Stimulated activated CD8-positive, alpha-beta memory T cell treated with anti-CD3 and anti-CD28 coated beads, Interleukin-2, amount 100 ng/mL, for 1 hour (primary cell): ENCODE measurements at places on chromosomes 3 and 15.

DNA sequence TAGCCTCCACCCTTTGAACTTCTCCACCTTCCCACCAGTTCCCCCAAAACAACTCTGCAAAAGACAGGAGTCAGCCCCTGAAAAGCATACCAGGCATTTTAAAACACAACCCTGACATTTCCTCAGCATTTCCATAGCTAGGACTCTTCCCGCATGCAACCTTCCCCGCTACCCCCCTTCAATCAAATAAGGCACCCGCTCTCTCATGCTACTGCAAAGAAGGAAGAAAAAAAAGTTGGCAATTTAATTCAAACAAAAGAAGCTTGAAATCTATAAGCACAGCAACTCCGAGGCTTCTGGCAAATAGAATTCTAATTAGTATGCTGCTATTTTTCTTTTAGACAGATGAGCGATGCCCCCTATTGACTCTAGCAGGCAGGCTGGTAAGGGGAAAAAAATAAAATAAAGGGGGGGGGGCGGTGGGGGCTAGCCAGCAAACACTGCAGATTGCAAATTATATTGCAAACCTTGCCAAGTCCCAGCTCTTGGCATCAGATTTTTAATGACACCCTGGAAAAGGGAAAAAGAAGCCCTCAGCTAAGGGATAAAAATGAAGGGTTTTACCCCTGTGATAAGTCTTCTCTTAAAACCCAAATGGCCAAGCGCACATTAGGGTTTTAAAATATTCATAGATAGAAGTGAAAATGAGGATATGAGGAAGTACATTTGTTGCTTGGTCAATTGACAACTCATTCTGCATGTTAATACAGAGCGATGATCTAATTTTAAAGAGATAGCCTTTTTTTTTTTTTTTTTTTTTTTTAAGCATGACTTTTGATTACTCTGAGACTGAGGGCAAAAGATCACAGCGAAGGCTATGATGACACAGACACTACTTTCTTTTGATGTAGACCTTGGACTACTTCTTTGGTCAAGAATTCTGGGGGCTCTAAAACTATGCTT lies 255.2 kb downstream of the NR2F2 start:
- no peak for DNase-seq

DNA sequence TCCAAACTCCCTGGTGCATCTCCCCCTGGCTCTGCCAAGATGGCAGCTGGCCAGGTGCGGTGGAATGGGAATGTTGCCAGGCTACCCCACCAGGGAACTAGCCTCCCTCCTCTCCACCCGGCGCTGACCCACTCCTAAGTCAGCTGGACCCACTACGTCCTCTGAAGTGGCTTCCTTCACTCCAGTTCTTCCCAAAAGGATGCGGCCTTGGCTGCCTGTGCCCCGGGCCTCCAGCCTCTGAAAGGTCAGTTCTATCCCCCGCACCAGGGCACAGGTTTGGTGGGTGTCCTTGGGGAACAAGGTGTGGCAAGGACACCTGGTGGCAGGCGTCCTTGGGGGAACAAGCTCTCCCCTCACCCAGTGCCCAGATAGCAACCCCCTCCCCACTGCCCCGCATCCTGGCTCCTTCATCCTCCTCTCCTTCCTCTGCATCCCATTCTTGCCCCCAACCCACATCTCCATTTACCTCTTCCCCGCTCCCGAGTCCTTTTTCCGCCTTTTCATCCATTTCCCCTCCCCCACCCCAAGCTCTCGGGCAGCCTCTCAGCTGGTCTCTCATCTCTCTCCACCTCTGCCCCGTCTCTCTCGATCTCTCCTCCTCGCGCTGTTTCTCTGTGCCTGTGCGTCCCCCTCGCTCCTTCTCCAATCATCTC lies 54.0 kb downstream of the LHFPL4 start:
- no peak for DNase-seq

GRCh38 chr3:100603469-100603868 lies 5.9 kb upstream of the ADGRG7 start:
- DNase-seq: no peak

DNA sequence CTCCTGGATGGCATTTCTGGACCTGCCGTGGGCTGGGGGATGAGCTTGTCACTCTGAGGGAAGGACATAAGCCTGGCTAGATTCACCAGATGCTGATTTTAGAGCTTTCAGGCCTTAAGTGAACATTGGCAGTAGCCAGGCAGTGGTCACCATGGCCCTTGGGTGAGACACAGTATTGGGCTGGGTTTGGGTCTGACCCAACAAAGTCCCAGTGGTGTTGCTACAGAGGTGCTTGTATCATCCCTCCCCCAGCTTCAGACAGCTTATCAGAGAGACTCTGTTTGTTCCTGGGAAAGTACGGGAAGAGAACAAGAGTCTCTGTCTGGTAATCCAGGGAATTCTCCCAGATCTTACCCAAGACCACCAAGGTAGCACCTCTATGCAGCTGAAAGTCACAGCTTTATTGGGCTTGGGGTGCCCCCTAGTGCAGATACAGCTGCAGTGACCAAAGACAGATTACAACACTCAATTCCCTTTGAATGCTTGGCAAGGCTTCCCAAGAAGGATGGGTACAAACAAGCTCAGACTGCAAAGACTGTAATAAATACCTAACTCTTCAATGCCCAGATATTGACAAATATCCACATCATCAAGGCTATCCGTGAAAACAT lies 9.8 kb upstream of the RUVBL1 start:
- no peak for DNase-seq

DNA sequence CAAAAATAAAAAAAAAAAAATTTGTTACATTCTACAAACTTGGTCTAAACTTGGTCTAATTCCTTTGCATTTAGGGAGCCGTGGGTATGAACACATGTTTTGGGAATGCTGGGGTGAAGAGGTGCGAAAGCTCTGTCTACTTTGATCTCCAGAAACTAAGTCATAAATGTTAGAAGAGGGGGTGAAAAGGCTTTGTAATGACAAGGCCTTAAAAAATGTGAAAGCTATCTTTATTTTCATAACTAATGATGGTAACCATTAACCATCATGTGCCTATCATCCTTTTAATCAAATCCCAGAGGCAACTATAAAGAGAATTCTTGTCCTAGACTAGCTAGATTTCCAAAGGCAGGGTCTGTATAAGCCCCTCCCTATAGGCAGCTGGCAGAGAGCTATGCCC lies 60.9 kb downstream of the PRICKLE2 start:
- no peak for DNase-seq

GRCh38 chr3:186633481-186633880 lies 6.7 kb upstream of the FETUB start:
- no peak for DNase-seq

DNA sequence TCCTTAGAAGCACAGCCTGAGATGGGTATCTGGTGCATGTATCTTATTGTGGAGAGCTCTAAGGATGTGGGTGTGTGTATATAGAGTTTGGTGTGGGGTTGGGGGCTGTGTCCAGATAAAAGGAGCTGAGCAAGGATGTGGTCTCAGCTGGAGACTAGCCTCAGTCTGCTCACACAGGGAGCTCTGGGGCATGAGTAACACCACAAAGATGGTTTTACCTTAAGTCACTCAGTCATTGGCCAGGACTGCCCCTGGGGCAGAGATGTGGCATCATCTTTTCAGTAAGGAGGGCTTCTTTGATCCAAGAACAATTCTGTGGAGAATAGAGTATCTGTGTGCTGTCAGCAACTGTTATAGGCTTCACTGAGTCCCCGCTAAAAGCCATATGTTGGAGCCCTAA lies 163.4 kb upstream of the NUDT16 start:
- no peak for DNase-seq

DNA sequence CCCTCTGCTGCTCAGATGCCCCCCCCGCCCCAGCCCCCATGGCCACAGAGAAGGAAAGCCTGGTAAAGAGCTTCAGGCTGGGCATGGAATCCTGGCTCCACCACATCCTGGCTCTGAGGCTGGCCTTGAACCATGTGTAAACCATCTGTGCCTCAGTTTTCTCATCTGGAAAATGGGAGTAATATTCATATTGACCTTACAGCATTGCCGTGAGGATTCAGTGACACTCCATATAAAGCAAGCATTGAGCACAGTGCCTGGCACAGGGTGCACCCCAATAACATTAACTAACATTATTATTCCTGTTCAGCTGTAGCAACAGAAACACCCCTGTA lies 150.7 kb downstream of the XXYLT1 start:
- no peak for DNase-seq

- DNase-seq: no peak
Measured at GRCh38 chr3:140134231-140134965, 199.4 kb downstream of the CLSTN2 start.

DNA sequence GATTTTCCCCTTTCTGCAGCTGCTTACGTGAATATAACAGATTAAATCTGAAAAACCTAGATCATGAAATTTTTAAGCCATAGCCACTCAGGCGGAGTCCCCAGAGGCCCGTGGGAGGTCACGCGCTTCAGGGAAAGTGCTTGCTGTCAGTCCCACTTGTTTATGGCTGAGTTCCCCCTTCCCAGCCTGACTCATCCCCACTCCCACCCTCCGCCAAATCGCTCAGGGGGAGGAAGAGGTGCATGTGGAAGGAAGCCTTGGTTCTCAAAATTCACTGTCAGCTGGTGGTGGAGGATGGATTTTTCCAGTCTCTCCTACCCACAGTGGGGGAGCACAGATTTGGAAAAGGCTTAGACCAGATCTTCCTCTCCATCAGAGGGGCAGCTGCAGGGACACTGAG lies 67.4 kb downstream of the CORO2B start:
- DNase-seq: no peak

DNA sequence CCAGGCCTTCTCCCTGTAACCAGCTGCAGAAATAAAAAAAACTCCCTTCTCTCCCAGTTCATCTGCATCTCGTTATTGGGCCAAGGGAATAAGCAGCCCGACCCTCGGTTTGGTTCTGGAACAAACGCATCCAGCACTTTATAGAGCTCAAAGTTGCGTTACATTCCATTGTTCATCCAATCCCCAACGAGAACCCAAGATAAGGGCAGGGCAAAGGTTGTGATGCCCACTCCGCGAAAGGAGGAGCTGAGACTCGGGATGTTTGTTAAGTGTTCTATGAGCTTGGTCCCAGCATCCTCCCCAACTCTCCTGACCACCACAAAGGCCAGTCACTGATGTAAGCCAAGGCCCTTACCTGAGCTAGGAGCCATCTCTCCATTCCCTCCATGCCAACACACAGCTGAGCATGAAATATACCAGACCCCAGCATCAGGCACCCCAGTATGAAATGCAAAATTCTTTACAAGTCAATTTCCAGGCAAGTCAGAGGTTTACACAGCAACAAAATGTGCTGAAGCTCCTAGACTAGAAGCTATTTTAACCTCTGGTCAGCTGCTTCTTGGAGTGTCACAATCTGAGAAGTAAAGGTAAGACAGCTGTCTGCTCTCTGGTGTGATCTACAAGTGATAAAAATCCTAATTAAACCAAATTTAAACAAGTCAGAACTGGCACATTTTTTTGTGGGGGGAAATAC lies 17.9 kb downstream of the CCDC12 start:
- DNase-seq: no peak

DNA sequence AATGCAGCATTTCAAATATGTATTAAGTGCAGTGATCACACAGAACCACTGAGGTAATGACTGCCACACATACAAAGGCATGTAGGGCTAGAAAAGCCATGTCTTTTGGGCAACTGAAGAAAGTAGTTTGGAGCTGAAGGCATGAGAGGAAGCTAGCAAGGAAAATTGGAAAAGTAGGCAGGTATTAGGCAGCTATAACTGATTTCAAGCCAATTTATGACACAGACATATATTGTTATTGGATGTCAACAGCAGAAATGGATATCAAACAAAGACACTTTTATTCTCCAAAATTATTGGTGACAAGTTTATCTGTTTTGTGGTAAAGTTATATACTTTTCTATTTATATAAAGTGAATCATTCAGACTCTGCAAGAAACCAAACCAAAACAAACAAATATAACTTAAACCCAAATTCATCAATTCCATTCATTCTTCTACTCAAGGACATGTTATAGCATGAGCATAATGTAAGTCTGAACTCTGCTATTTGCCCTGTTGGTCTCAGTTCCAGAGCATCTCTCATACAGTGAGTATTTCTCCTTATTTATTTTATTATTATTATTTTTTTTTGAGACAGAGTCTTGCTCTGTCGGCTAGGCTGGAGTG lies 307.4 kb upstream of the COL8A1 start:
- no peak for DNase-seq

GRCh38 chr3:156586905-156587759 lies 32.2 kb upstream of the SSR3 start:
- DNase-seq: no peak

GRCh38 chr3:69772152-69772867 lies 33.0 kb downstream of the MITF start:
- no peak for DNase-seq

DNA sequence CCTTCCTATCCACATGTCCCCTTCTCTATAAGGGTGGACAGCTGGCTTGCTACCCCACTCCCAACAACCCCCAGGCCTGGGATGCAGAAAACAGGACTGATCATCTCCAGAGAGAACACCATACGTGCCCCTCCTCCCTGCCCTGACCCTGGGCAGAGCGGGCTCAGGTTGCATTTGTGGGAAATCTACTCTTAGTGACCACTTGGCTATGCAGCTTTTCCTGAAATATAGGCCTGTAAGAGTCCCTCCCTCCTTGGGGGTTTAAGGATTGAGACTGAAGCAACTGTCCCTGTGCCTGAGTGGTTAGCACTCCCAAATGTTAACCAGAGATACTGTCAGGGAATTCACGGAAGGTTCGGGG lies 11.7 kb downstream of the SH2D7 start:
- no peak for DNase-seq

GRCh38 chr15:77866186-77866585 lies 211.3 kb downstream of the TBC1D2B start:
- no peak for DNase-seq

- no peak for DNase-seq
Measured at GRCh38 chr3:15557511-15557946, 36.0 kb upstream of the COLQ start.

DNA sequence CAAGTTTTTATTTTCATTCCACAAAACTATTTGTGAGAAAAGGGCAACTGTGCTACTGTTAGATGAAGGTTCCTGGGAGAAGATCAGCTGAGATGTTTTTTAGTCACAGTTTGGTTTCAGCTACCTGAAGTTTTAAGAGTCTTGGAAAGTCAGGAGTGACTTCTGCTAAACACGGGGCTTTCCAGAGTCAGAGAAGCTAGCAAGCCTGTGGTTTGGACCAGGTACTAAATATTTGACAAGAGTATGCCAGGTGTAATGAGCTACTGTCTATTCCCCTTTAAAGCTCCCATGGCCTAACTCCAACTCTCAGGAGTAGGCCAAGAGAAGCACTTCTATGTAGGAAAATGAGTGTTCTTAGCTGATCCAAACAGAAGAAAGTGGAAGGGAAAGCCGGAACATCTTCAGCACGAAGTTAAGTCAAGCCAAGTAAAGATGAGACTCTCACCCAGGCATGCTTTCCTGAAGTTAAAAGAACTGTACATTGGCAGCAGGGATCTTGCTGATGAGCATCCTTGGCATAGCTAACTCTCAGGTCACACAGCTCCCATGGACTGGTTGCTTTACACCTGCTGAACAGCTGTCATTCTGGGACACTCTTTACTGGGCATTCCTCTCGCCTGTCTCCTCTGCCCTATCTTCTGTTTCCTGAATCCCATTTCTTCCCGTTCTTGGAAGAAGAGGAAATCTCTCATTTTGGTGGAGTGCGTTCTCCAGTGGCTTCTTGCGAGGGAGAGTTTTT lies 22.5 kb downstream of the TM4SF18 start:
- no peak for DNase-seq

DNA sequence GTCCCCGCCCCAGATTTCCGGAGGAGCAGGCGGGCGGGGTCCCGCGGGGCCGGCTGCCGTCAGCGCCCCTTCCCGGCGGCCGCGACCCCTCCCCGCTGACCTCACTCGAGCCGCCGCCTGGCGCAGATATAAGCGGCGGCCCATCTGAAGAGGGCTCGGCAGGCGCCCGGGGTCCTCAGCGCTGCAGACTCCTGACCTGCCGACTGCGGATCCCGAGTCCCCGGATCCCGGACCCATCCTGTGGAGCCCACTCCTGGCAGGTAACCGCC lies at the start of gene TRH:
Gene TRH, plus strand, starts transcription at position 157 of the 269 bp plus-strand sequence. CDS start 1,097 bp downstream, outside the sequence.
- no peak for DNase-seq

GRCh38 chr15:73856458-73857192 lies 16.7 kb upstream of the TBC1D21 start:
- DNase-seq: no peak
